H1 (cell line): ENCODE measurements at places on chromosomes 7 and 10. TPM values are rescaled to one million over a fixed set of nuclear protein-coding genes. Genes with fewer than 3 reads are reported as not detected.
A peak's percentile ranks its signal among the peaks of the same experiment; 100 is the strongest.

The NAT16 gene
- total RNA-seq = 0.84 and 1.0 TPM in 2 replicates

The LRRD1 gene
- total RNA-seq = not detected in 2 replicates

The WNT16 gene
- total RNA-seq = 0.52 and 0.61 TPM in 2 replicates

The ZNF804B gene
- total RNA-seq = not detected in 2 replicates

The ZNF107 gene
- 27.5 and 31.0 TPM in 2 replicates for total RNA-seq

The TBXAS1 gene
- total RNA-seq = 1.1 and 2.1 TPM in 2 replicates

The ZNF777 gene
- total RNA-seq = 10.1 and 11.2 TPM in 2 replicates

The LBX1 gene
- not detected in 2 replicates for total RNA-seq

The ASB4 gene
- total RNA-seq = not detected in 2 replicates

The SPDYE5 gene
- total RNA-seq = not detected in 2 replicates

GRCh38 chr10:72043016-72043834 lies 45.1 kb downstream of the SPOCK2 start:
- DNase-seq = no peak

- DNase-seq = no peak
Observed at GRCh38 chr10:60135020-60135419, 228.7 kb upstream of the CCDC6 start.

DNA sequence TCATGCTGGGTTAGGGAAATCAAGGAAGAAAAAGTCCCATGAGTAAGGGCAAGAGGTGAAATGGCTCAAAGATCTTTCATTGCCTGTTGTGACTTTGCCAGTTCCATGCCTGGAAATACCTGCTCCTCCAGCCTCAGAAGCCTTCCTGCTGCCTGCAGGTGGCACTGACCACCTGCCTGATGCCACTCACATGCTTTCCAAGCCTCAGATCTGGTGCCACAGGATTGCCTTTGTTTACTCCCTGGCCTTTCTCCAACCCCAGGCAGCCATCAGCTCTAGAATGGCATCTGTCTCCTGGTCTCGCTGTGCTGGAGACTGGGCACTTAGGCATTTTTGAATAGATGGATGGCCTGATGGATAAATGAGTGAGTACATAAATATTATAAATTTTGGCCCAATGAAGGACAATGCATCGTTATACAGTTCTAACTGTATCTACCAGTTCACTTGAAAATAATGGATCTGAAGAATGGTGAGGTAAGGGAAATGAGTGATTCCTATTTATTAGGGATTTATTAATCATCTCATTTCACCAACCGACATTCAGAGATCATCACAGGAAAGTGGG lies 657.2 kb downstream of the INHBA start:
- peak; percentile 31 for DNase-seq

DNA sequence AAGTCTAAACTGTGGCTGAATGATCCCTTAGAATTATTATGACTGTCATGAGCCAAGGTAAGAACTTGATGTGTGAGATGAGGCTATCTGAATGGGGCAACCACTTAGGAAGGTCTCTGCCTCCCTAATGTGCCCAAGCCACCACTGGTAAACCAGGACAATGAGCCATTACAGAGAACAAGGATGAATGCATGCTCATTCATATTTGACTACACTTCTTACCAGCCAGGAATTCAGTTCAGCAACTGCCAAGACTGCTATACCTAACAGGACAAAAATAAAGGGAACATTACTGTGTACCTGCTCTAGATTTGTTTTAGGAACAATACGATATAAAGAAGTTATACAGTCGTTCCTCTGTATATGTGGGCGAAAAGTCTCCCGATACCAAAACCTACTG lies 23.0 kb downstream of the MPP7 start:
- DNase-seq = no peak

- no peak for DNase-seq
Observed at GRCh38 chr7:95828824-95829790, 56.8 kb downstream of the DYNC1I1 start.

GRCh38 chr10:84230359-84230758 lies 5.0 kb upstream of the LRIT2 start:
- DNase-seq = no peak

DNA sequence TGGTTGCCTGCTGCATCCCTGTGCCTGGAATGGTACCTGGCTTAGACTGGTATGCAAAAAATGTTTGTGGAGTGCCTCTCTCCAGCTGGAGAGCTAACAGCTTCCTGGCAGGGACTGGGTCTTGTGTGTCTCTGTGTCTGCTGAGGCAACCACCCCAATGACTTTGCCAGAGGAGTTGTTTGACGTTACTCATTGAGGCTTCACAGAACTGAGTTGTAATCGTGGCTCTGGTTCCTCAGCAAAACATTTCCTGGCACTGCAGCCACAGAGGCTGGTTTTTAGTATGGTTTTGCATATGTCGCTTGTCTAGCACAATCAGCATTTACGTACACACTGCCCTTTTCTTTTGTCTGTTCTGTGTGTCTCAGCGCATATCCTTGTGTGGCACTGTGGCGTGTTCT lies 7.5 kb downstream of the ZNF282 start:
- DNase-seq = no peak

DNA sequence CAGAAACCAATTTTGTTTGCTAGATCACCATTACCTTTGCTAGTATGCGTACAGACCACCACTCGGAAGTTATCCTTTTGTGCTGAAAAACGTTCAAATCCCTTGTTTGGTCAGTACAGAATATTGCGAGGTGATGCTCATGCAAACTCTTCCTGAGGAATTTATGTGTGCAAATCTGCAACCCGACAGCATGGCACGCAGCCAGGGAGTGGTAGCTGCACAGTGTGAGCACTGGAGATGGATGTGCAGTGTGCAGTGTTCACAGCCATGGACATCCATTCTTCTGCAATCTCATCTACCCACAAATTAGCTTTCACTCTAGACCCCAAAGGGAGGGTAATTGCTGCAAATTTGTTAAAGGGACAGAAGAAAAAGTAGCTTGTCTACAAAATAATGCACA lies 72.2 kb downstream of the CACUL1 start:
- no peak for DNase-seq

DNA sequence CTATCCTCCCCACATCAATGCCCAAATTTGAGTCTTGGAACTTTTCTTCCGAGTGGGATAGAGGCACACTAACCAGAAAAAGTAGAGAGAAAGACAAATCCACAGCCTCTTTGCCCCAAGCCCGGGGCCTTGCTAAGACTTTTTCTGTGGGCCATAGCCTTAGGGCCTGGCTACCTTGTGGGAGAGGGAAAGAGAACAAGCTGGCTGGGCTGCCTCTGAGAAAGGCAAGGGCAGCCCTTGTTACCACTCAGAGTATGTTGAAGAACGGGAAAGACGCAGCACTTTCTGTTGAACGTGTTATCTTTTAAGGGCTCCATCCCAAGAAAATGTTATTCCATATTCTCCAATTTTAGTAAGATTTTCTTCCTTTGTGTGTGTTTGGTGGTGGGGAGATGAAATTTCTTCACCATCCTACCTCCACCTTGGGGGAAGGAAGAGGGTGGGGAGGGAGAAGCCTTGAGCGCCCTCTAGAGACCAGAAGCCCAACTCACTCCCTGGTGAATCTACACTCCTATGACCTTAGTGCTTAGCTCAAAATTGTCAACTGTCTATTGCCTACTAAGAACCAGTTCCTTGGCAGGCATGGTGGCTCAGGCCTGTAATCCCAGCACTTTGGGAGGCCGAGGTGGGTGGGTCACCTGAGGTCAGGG lies 3.9 kb upstream of the NRF1 start:
- DNase-seq = peak; percentile 78

- no peak for DNase-seq
Observed at GRCh38 chr7:154844955-154845354, 158.0 kb downstream of the PAXIP1 start.

- no peak for DNase-seq
Observed at GRCh38 chr10:114631666-114632417, 26.2 kb downstream of the ABLIM1 start.

DNA sequence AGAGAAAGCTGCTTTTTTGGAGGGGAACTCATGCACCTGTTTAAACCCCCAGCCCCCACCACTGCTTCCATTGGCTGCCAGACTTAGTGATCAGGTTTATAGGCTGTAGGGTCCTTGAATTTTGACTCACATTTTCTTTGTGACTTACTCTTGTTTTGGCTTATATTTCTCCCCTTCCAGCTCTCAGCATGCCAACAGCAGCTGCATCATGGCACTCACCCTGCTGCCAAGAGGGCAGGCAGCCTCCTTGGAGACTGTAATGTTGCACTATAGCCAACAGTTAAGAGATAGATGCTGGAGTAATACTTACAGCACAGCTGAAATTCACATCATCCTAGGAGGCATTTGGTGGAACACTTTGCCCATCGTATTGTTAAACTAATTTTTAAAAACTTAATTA lies 98.0 kb upstream of the GLCCI1 start:
- DNase-seq = no peak

- no peak for DNase-seq
Observed at GRCh38 chr7:14228341-14228740, 238.9 kb upstream of the ETV1 start.

DNA sequence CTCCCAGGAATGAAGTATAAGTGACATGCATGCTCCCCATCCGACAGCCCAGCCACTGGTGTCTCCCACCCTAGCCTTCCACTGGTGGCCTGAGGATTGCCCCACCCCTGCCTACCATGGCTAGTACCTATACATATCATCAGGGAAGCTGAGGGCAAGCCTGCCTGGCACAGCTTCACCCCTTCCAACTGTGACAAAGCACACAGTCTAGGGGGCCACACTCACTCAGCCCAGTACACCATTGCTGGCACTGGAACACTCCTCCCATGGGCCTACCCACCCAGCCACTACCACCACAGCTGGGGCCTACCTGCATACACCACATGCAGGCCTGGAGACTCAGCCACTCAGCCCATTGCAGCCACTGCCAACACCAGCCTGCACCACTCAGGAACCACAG lies 393.1 kb upstream of the STEAP1 start:
- DNase-seq = no peak

DNA sequence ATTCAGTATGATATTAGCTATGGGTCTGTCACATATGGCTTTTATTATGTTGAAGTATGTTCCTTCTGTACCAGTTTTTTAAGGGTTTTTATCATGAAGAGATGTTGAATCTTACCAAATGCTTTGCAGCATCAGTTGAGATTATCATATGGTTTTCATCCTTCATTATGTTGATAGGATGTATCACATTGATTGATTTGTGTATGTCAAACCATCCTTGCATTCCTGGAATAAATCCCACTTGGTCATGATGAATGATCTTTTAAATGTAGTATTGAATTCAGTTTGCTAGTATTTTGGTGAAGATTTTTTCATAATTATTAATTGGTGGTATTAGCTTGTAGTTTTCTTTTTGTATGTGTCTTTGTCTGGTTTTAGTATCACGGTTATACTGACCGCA lies 185.9 kb downstream of the MBL2 start:
- DNase-seq = no peak

GRCh38 chr10:1632141-1632540 lies 105.2 kb downstream of the ADARB2 start:
- DNase-seq = no peak

GRCh38 chr10:103713676-103714075 lies 141.7 kb downstream of the SH3PXD2A start:
- no peak for DNase-seq

DNA sequence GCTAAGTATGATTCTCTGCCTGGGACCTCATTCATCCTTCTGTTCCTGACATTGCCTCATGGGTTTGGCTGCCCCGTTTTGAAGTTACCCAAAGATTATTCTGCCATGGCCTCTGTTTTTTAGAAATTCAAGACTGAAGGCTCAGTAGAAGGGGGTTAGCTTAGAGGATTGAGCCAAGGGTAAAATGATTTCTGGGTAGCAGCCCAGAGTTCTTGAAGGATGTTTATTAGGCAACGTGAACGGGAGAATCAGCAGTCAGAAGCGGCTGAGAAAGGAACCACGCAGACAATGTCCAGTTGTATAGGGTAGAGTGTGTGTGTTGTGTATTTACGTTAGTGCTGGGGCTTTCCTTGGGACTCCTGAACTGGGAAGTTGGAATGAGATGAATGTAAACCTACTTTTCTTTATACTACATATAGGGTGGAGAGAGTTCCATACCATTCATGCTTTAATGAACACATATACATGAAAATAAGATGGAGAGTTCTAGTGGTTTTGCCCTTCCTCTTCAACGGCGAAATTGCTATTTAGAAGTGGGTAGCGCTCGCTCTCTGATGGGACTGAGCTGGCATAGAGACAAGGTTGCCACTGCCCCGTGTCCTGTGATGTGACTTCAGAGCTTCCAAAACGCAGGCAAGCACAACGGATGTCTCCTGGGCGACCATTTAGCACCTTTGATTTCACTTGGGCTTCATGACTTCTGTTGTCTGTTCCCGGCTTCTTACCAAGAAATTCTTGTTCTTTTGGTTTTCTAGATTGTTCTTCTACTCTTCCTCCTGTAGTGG lies 35.0 kb upstream of the IL15RA start:
- no peak for DNase-seq

DNA sequence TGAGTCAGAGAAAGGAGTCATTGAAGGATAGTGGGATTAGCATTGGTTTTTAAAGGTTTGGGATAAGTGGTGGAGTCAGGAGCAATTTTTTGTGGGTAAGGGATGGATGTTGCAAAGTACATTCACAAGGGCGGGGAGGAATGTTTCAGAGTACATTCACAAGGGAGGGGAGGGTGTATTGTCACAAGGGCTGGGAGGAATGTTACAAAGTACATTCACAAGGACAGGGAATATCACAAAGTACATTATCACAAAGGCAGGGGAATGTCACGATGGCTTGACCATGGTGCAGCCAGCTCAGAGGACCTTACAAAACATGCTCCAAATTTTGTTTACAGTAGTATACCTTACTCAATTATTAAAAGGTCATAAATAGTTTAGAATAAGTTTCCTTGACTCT lies 30.3 kb downstream of the C1GALT1 start:
- DNase-seq = no peak

GRCh38 chr7:134710511-134710853 lies 63.8 kb downstream of the BPGM start:
- DNase-seq = no peak

DNA sequence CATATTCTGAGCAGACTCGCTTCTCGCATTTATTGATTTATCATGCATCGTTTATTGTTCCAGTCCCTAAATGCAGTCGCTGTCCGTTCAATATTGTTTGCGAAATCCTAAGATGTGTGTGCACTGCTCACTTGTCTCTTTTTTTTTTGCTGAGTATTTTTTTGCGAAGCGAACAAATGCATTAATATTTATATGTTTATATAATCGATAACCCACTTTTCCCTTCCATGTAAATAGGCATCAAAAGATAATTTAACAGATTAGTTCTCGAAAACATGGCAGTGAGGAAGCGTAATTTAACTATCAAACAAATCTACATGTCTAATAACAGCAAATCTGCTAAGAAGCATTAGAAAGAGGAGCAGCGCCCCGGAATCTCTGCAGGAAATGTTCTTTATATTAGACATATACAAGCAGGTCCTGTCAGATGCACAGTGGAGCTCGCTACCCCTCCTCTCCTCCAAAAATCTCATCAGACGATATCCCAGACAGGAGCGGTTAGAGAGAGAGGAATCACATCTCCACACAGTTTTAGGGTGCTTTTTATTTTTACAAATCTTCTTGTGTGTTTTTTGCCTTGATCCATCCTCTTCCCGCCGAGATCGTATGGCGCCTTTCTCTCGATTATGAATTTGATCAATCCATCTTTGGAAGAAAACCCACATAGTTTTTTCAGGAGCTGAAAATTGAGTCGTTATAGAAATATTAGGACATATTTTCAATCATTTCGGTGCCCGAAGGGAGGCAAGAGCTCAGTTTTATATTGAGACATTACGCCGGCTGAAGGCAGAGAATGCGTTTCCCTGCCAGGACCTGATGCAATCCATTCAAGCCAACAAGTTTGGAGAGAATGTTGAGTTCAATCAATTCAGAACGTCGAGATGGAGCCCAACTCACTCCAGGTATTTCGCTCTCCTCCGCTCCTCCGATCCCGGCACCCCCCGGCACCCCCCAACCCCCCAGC lies at the start of gene ARID5B:
TSS of gene ARID5B (plus strand) at position 871 of the 964 bp plus-strand sequence. CDS start at position 882, 11 bp downstream.
- DNase-seq = peak; percentile 48
